ENCODE measurements at places on chromosomes 16 and 17.

- peak; percentile 85 for DNase-seq
These were observed 1.9 kb upstream of the CPD start for GRCh38 chr17:30376621-30377452.

DNA sequence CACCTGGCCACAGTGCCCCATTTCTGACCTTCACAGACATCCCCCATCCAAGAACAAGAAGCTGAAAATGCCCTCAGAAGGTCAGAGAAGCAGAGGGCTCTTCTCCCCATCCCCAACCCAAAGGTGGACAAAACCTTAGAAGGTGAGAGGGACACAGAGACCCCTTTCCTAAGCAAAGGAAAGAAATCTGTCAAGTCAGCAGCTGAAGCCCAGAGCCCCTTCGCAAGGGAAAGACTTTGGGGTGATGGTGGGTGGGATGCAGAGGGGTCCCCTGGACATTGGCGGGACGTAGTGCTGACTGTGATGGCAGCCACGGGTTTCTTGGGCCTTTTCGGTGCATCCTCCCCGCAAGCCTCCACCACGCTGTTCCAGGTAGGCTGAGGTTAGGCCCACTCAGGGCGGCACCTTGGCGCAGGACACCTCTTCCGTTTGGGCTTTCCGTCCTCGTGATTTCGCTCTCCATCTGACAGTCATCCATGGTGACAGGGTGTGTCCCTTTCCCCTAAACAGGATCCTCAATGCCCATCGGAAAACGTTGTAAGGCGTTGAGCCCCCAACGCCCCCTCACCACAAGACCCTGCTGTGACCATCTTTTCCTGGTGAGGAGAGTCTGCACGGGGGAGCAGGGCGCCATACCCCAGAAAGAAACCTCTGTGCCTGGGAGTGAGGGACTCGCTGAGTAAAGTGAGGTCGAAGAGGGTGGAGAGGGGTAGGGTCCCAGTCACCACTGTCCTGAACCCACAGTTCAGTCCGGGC is 10.7 kb upstream of the GSDMA start:
- no peak for DNase-seq

DNA sequence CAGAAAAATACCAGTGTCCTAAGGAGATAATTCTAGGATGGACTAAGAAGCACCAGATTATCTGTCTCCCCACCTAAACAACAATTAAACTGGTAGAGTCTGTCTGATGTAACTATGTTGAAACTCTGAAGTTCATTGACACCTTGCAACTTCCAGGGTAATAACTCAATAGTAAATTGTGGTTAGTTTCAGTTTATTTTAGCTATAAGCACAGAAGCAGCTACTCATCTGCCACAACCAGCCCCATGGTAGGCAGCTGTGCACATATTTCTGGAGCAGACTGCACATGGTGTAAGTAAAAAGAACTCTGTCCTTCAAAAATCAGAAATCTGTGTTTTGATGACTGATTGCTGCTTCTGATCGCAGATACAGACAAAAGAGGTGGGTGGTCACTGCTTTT is 852.1 kb downstream of the CDH11 start:
- DNase-seq: no peak

DNA sequence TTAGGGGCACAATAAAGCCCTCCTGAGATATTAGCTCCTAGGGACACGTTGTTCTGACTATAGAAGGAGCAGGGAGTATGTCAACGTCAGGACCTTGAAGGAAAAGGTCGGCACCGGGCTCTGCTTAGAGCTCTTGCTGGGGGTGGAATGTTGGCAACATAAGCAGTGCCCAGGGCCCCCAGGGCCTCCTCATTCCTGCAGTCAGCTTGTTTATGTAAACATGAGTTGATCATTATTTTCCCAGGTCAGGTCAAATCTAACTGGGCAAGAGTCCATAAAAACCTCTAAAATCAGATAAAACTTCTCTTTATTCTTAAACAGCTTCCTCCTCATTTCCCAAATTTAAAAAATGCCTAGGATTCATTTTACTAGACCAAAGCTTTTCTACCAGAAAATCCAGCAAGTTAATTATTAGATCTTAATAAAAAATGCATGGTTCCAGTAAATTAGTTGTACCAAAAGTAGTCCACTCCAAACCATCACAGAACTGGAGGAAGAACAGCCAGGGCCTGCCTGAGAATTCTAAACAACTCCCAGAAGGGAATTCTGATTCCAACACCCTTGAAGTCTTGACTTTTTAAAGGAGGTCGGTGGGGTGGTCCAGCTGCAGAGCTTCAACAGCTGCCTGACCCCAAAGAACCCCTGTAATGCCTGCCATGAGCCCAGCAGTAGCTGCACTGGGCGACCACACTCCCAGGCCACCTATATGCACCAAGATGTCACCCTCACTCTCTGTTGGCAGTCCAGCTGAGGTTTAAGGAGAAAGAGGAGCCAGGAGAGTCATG is 54.3 kb downstream of the AMFR start:
- no peak for DNase-seq

GRCh38 chr16:87067003-87067556 is 250.1 kb downstream of the C16orf95 start:
- no peak for DNase-seq

GRCh38 chr17:5971969-5972368 is 98.2 kb upstream of the WSCD1 start:
- DNase-seq: peak; percentile 22

DNA sequence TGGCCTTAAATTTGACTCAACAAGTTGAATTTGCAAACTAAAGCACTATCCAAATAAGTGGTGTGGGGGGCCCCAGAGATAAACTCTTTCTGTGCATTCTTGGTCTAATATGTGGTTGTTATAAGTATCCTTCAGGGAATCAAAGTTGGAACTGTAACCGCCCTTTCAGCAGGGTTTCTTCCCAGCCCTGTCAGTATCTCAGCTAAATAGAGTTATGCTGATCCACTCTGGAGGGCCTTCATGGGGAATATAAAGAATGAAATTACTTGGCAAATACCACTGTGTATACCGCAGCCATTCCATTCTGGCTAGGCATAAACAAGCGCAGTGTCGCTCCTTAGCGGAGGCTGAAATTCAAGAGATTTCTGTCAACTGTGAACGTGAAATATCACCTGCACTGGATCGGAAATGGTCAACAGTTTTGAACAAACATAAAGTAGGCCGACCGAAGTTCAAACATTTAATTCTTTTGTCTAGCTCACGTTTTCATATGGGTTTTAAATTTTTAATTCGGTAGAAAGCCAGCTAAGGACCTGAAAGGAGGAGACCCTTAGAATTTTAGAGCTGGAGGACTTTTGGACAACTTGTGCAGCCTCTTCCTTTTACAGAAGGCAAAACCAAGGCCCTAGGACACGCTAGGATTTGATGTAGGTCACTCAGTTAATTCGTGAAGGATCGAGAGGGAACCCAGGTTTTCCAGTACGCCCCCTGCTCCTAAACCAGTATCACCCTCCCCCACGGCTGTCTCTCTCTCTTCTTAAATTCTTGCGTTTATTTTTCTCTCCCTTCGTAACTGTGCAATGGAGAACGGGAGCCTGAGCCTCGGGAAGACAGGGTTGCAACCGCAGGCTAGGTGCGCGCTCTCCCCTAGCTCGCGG is 74.7 kb downstream of the CHD9 start:
- DNase-seq: peak; percentile 26

- peak; percentile 66 for DNase-seq
These were observed 42.8 kb downstream of the TNFRSF13B start for GRCh38 chr17:16929035-16929680.

DNA sequence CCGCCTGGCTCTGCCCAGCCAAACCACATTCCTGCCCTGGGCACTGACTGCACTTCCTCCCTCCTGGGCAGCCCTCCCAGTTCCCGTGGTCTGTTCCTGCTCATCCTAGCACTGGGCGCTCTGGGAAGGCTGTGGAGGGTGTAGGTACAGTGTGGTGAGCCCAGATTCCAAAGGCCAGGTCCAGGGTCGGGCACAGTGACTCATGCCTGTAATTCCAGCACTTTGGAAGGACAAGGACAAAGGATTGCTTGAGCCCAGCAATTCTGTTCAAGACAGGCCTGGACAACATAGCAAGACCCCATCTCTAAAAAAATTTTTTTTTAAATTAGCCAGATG is 30.6 kb downstream of the C16orf74 start:
- DNase-seq: no peak

DNA sequence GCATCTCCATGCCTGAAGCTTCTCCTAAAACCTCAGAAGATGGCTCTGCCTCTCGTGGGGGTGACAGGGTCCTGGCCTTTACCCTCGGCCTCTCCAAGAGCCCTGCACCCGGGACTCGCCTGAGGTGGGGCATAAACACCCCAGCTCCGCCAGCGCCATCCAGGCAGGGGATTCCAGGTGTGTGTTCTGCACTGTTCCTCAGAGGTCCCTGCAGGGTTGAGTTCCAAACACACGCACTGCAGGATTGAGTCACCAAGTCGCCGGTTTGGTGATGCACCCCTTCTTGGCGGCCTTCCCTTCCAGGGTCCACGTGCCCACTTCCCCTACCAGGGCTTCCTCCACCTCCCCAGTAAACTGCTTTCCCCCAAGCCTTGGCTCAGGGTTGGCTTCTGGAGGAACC is 40.0 kb upstream of the RBFOX3 start:
- DNase-seq: no peak

DNA sequence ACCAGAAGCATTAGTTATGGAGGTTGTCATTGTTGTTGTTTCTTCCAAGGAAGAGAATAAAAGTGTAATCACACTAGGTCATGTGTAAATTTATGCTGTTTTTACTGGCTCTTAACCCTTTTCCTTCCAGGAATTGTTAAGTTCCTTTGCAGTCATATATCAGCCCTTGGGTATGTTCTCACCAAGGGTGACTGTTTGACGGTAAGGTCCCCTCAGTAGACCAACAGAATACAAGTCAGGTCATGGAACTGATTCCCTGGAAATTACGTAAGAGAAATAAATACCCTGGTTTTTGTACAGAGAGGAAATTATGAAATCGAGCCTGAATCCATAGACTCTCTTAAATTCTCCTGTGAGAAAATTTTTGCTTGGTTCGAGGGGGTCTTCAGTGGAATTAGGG is 11.2 kb upstream of the KCNJ2 start:
- DNase-seq: no peak

GRCh38 chr16:51698647-51699046 is 547.6 kb upstream of the SALL1 start:
- DNase-seq: no peak

DNA sequence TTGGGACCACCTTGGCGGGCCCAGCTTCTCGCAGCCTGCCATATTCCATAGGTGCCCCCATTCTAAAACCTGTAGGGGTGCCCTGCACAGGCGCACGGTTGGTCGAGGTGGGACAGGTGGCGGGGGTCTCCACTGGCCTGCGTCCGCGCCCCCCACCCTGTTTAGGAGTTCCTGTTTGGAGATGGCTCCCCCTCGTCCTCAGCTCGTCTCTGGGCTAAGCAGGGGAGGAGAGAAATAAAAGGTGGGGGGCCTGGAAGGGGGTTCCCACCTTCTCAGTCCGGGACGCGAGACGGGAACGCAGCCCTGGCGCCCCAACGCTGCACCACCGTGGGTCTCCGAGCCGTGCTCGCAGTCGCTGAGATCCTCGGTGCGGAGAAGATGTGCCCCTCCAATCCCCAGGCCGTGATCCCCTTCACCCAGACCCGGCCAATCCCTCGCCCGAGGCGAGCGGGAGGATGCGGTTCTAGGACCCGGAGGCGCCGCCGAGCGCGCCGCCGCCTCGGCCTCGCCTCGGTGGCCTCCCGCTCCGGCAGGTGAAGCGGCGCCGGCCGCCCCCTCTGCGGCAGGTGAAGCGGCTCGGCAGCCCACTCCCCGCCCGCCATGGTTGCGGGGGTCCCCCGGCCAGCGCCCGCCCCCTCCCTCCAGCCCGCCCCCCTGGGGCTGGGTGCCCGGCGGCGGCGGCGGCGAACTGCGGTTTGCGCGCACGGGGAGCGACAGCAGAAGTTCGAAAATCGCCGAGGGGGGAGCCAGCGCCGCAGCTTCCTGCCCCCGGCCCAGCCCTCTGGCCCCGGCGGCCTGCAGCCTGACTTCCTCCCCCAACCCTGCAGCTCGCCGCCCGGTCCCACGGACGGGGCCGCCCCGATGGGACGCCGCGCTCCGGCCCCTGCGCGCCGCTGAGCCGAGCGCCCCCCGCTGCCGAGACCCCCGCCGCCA is at the start of gene FMNL1:
TSS of gene FMNL1 (plus strand) at position 805 of the 933 bp plus-strand sequence. CDS start 240 bp downstream, outside the sequence.
- DNase-seq: no peak

DNA sequence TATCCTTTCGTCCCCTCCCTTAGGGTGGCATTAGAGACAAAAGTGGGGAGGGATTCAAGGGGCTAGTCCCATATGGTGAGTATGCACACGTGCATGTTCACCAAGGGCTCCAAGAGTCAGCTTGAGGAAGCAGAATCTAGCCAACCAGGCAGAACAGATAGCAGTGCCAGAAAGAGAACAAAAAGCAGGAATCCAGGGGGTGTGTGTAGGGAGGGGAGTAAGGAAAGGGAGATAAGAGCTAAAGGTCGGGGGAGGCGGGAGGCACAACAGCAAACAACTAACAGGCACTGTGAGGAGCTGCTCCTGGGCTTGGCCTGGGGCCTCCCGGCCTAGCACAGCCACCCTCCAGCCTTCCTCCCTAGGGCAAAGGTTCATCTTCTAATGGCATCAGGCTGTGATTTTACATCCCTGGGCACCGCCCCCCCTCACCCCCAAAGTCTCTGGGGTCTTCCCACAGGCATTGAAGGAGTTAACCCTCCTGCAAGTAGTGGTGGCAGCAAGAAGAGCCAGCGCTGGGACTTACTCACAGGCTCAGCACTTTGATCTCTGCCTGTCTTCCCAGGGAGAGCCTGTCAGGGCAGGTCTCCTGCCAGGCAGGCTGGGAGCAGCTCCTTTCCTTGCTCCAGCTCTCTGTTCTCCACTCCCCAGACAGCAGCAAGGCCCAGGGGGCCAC is 12.4 kb upstream of the SUPT4H1 start:
- no peak for DNase-seq

DNA sequence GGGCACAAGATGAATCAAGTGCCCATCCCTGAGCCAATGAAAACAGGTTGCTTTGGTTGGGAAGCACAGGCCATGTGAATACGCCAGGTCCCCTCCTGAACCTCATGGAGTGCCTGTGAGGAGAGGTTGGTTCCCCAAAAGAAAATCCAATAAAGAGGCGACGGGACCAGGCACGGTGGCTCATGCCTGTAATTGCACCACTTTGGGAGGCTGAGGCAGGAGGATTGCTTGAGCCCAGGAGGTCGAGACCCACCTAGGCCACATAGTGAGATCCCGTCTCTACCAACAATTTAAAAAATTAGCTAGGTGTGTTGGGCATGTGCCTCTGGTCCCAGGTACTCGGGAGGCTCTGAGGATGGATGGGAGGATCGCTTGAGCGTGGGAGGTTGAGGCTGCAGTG is 3.5 kb upstream of the CORO1A start:
- no peak for DNase-seq

- DNase-seq: no peak
These were observed 129.9 kb downstream of the AIPL1 start for GRCh38 chr17:6304894-6305612.

- DNase-seq: no peak
These were observed 13.9 kb upstream of the TMC7 start for GRCh38 chr16:18969855-18970240.
